ENCODE measurements at places on chromosomes 5 and 9.

- DNase-seq: no peak
Measured at GRCh38 chr9:126546036-126546435, 67.7 kb upstream of the LMX1B start.

DNA sequence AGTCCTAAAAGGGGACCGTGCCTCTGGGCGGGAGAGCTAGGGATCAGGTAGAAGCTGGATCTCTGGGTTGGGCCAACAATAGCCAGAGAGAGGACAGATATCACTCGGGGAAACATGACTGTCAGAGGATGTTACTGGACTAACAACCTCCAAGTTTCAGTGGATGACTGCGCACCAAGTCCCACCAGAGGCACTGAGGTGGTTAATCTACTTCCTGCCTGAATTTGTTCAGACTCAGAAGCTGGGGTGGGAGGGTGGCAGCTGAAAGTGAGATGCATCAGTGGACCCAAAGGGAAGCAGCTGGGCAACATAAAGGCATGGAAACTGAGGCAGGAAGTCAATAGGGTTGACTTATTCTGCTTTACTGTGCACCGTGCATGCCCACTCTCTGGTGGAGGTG is 130.1 kb upstream of the SLC44A1 start:
- DNase-seq: no peak

DNA sequence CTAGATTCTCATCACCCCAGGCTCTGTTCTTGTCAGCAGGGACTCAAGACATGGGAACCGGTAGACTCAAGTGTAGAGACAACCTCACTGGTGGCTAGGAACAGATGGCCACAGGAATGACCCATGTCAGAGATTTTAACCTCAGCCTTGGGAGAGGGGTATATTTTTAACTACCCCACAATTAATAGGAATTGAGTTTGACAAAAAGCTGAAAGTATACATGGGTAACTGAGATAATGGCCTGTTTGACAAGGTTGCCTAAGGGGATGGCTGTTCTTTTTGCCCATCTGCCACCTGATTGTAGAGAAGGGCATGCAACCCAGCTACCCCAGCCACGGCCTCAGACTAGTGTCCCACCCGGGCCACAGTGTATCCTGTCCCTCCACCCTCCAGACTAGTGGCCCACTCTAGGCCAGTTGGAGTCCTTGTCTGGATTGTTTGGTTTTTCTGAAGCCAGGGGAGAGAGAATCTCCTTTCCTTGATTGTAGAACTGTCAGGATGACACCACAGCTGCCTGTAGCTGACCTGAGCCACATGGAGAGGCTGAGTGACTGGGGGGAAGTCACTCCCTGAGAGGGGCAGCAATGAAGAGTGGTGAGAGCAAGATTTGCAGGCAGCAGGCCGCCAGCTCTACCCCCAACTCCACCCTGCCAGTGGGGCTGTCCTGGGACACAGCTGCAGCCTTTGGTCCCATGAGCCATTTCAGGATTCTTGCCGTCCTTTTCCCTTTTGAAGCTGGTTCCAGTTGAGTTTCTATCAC is 14.6 kb upstream of the ANGPTL2 start:
- DNase-seq: no peak

DNA sequence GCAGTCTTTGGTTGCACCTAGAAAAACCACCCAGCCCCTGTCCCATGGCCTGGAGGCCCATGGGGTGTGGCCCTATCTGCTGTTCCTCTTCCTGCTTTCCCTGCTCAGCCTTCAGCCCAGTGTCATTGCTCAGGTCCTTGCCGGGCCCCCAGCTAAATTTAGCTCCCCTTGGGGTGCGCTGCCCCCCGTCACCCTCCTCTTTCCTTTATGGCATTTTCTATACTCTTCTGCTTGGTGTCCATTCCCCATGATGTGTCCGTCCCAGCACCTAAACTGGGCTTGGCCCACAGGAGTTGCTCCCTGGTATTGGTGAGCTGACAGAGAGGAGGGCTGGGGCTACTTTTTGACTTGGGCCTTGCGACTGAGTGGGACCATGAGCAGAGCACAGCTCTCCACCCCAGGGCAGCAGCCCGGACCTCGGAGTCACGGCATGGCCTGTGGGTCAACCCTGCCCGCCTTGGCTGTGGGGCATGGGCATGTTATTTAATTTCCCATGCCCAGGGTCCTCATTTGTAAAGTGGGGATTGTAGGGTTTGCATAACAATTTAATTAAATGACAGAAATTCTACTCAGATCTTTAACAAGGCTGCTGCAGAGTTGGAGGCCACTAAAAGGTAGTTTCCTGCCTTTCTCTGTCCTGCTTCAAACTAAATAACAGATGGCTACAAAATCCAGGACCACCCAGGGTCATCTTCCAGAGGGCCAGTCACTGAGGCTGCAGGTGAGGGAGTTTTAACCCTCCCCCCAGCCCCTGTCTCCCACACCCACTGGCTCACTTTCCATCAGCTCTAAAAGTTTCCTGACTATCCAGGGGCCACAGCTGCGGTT is 98.2 kb downstream of the DAP start:
- DNase-seq: no peak

GRCh38 chr9:23581931-23582330 is 244.1 kb downstream of the ELAVL2 start:
- DNase-seq: no peak
